ENCODE measurements at places on chromosomes 6 and 20.

- no peak for DNase-seq
Observed at GRCh38 chr6:129448965-129449364, 261.0 kb downstream of the ARHGAP18 start.

DNA sequence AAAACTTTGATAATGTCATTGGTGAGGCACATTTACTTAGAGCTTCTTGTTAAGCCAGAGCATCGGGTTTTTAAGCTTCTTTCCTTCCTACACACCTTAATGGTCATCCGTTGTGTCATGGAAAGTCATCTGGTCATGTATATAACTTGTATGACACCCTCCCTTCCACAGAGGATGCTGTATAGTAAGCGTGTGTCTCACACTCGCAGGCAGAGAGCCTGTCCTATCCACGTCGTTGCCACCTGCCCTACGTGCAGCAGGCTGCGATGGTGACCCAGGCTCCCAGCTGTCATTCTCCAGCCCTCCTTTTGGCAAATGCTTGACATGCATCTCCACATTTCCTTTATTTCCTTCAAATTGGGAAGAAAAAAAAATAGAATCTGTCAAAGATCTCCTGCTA, 85.6 kb downstream of the MYB start:
- no peak for DNase-seq

DNA sequence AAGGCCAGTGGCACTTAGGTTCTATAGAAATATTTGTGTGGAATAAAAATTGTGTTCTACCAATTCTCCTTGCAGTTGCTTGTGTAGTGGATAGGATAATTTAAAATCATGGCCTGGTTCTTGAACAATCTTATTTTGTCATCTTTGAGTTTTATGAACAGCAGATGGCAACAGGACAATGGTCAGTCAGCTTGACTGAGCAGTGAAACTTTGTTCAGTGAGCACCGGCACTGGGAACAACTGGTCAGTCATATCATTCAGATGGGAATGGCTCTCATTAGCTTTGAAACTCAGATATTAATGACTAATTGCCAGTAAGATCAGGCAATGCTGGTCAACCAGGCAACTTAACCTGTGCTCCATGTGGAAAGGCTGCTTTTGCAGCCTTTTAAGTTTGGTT, 129.2 kb downstream of the BCKDHB start:
- DNase-seq, result no peak

- DNase-seq, result no peak
Observed at GRCh38 chr20:41573955-41574354, 44.2 kb downstream of the CHD6 start.

DNA sequence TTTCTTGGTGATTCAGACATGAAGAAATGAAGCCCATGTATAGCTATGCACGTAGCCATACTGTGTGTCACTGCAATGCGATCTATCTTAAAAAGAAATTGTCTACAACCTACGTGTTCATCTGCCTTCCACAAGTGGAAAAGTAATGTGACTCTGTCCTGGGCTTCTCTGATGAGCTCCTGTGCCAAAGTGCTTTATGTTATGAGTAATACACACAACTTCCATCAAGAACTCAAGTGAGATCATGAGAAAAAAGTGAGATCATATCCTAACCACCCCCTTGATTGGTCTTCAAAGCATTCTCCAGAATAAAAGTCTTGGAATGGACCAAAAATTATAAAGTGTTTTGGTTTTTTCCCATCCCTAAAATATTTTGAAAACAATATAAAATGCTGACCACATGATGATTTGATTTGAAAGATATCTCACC, 114.3 kb downstream of the DST start:
- peak; percentile 89 for DNase-seq

DNA sequence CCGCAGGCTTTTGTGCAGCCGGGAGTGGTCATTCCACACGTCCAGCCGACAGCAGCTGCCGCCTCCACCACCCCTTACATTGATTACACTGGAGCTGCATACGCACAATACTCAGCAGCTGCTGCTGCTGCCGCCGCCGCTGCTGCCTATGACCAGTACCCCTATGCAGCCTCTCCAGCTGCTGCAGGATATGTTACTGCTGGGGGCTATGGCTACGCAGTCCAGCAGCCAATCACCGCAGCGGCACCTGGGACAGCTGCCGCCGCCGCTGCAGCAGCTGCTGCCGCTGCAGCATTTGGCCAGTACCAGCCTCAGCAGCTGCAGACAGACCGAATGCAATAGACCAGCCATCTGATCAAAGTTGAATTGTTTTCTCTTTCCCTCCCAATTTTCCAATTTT, 10.6 kb downstream of the RBM24 start:
- DNase-seq, result no peak

DNA sequence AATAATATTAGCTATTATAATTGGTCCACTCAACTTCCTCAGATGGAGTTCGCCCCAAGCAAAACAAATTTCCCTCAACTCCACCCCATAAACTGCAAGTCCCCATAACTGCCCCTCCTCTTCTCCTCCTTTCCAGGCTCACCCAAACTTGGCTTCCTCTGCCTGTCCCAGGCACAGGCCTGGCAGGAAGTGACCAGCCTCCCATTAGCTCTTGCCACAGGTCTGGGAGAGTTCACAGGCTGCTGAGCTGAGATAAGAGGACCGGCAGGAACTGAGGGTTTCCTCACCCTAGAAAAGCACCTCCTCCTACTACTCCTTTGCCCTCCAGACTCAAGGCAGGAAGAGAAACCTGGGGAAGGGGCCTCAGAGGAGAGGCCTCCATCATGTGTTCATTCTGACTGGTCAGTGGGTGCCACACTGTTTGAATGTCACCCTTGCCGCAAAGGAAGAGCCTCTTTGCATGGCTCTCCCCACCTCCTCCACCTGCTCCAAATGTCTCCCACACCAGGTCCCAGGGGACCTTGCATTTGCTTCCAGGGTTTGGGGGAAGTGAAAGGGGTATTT, 24.5 kb upstream of the SMIM29 start:
- DNase-seq, result no peak

- peak; percentile 69 for DNase-seq
Observed at GRCh38 chr20:35551503-35551902, 9.6 kb downstream of the ERGIC3 start.

GRCh38 chr20:45998337-45998736, 10.4 kb upstream of the MMP9 start:
- no peak for DNase-seq

- DNase-seq, result peak; percentile 48
Observed at GRCh38 chr6:55617272-55617671, 38.3 kb upstream of the HMGCLL1 start.

DNA sequence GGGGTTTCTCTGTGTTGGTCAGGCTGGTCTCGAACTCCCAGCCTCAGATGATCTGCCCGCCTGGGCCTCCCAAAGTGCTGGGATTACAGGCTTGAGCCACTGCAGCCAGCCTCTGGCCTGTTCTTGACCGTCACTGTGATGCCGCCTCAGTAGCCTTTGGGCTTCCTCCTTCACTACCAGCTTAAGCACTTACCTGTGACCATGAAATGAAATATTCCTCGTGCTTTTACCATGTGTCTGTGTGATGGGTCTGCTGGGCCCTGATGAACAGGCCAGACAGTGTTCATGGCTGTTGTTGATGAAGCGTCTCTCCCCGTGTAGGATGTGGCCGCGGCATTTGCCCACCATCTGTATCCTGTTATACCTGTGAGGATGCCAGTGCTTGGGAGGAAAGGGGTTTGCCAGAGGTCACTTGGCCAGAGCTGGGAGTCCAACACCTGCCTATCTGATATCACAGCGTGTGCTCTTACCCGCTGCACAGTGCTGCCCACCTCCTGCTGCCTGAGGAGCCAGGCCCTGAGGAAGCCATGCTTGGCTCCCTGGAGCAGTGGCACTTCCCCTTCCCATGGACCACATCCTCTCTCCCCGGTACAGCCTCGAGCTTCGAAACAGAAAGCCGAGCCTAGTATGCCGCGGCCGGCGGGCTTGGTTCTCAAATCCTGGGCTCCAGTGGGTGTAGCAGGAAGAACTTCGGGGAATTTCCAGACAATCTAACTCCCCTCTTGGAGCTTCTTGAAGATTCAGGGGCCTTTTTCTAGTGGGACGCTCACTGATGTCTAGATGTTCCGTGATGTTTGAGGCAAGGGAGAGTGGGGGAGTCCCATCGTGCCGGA, 167.9 kb downstream of the ZDHHC14 start:
- no peak for DNase-seq

- DNase-seq, result no peak
Observed at GRCh38 chr6:106124437-106125430, 38.6 kb downstream of the PRDM1 start.

DNA sequence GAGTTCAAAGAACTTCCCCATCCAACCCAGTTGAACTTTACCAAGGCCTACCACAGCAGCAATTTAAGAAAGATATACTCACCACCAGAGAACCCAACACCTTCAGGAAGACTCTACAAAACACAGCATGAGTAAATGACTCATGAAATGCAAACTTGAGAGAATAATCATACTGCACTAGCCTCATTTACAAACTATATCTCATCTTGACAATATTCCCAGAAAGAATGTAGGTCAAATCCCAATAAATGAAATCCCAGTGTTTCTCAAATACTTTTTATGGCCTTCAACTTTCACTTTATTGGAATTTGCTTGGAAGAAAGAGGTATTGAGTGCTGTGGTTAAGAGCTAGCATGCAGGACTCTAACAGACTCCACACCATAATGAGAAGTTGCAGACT, 60.0 kb downstream of the FYN start:
- DNase-seq, result peak; percentile 81

- DNase-seq, result no peak
Observed at GRCh38 chr20:60453388-60454246, 495.4 kb downstream of the CDH26 start.

DNA sequence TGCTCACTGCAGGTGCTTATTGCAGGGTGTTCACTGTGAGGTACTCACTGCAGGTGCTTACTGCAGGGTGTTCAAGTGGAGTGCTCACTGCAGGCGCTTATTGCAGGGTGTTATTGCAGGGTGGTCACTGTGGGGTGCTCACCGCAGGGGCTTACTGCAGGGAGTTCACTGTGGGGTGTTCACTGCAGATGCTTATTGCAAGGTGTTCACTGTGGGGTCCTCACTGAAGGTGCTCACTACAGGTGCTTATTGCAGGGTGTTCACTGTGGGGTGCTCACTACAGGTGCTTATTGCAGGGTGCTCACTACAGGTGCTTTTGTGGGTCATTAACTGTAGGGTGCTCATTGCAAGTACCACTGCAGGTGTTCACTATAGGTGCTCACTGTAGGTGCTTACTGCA, 20.2 kb downstream of the APMAP start:
- no peak for DNase-seq

GRCh38 chr6:148614602-148615001, 132.2 kb upstream of the UST start:
- DNase-seq, result no peak

GRCh38 chr6:24933266-24933665, 2.5 kb downstream of the RIPOR2 start:
- DNase-seq, result no peak

- DNase-seq, result peak; percentile 100
Observed at GRCh38 chr6:75205776-75206575, at the start of gene COL12A1. Gene COL12A1, minus strand, starts transcription at chr6:75206053. Its CDS starts 3,261 bp downstream, at chr6:75202792.

GRCh38 chr6:110331816-110332215, 26.3 kb downstream of the METTL24 start:
- DNase-seq, result no peak

GRCh38 chr6:4270001-4270400, 134.6 kb upstream of the ECI2 start:
- DNase-seq, result no peak

GRCh38 chr20:24679448-24680047, 210.1 kb downstream of the SYNDIG1 start:
- no peak for DNase-seq

DNA sequence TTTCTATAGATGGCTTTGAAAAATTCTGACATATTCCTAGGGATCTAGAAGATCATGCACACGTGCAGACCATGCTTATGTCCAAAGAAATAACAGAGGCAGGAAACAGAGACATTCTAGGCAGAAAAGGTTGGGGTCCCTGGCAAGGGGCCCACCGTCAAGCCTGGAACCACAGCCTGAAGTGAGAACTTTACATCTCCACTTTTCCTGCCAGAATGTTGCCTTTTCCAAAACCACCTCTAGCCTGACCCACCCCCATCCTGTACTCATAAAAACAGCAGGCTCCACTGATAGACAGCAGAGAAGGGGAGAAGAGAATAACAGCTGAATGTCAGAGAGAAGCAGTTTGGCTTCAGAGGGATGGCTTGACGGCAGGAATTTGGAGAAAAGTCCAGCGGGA, 257.3 kb upstream of the NT5E start:
- no peak for DNase-seq

GRCh38 chr6:167405778-167406532, 81.1 kb downstream of the TTLL2 start:
- no peak for DNase-seq

DNA sequence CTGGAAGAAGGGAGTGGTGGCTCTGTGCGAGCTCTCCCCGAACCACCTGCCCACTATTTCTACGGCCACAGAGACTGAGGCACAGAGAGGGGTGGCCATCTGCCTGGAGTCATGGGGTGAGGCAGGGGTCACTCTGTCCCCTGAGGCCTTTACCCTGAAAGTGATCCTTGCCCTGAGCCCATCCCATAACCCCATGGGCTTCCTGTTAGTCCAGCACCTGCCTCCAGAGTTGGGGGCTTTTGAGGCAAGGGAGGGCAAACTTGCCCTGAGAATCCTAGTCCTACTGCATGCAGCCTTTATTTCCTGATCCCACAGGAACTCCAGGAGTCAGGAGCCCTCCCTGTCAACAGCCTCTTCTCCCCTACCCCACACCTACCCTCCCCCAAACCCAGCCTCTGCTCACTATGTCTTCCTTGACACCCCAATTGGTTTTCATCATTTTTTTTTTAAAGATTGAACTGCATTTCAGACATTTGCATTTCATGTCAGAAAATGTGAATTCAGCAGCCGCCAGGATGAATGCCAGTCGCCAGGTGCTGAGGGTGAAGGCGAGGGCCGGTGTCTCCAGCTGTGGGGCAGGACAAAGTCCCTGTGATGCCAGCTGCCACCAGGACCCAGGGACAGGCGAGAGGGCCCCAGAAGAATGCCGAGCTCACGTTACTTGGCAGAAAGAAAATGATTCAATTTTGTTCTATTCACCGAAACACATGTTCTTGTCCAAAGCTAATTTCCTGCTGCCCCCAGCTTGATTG, 47.6 kb upstream of the NNAT start:
- no peak for DNase-seq

DNA sequence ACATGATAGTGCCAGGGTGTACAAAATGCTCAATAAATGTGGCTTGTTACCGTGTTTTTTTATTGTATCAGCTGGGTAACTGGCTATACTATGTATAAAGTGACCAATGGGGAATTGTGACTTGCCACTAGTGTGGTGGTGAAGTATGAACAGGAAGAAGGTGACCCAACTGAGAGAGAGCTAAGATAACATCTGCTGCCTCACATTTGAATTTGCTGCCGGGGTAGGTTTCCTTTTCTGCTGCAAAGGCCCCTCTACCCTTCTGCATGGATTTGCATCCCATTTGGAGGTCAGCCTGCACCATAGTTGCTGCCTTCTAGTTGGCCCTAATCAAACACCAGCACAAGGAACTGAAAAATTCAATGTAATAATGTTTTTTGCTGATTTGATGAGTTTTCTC, 24.1 kb downstream of the IL17A start:
- DNase-seq, result no peak

GRCh38 chr6:155408231-155408630, 47.4 kb downstream of the NOX3 start:
- DNase-seq, result no peak

- DNase-seq, result no peak
Observed at GRCh38 chr6:43492673-43493072, 15.3 kb downstream of the TJAP1 start.

GRCh38 chr6:31736768-31737314, 511 bp upstream of the CLIC1 start:
- no peak for DNase-seq

- peak; percentile 70 for DNase-seq
Observed at GRCh38 chr6:39493174-39493573, 170.7 kb upstream of the KCNK16 start.

Measured in fibroblast of skin of scalp (primary cell).